NCI-H748 treated with DMSO at 0.1 percent for 48 hours (cell line): ENCODE measurements at places on chromosomes 1 and 21.

DNA sequence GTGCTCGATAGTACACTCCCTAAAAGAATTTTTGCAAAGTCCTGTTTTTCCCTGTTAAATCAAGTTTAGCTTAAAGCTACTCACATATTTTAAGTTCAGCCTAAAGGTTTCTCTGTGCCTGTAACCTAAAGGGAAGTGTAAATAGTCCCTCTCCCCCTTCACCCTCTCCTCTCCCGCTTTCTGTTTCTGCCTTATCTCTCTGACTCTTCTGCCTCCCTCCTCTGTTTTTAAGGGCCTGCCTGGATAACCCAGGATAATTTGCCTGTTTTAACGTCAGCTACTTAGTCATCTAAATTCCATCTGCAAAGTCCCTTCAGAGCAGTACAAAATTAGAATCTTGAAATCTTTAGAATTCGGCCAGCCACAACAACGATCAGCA lies 92.6 kb downstream of the NID1 start:
- DNase-seq = no peak

DNA sequence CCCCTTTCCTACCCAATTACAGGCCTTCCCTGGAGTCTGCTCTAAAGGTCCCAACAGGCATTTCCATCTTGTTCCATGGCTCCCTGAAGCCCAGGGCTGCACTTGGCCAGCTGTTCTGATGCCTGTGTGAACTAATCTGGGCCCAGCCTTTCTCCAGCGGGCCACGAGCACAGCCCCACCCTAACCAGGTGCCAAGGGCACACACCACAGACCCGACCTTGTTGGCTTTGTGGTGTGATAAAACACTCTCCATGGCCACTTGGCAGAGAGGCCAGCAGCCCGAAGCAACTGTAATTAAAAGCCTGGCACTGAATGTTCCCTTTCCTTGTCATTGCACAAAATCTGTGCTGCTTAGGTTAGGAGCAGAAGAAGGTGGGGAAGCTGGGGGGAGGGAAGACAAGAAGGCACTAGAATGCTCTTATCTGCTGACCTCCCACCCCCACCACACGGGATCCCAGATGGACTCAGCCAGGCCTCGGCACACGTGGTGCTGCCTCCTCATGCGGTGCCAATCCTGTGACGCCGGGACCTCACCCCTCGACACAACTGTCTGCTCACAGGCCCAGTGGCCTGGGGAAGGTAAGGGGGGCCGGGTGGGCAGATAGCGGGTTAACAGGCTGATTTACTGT lies 9.9 kb downstream of the HCRTR1 start:
- DNase-seq = no peak

GRCh38 chr21:27315373-27315772 lies 348.5 kb upstream of the ADAMTS5 start:
- DNase-seq = no peak

DNA sequence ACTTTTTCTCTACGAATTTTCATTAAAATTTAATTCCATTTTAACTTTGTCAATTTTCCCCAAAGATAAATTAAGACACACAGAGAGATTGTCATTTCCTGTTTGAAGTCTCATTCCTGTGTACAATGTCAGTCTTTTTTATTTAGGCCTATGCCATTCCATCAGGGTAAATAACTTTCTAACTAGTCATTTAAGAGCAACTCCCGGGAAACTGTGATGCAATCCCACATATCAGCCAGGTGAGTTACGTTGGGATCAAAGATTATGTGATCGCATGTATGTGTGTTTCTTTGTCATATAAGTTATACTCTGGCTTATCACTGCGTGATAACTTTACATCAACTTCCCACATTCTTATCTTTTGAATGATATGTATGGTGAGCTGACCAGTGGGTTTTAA lies 86.1 kb upstream of the S1PR1 start:
- DNase-seq = no peak

DNA sequence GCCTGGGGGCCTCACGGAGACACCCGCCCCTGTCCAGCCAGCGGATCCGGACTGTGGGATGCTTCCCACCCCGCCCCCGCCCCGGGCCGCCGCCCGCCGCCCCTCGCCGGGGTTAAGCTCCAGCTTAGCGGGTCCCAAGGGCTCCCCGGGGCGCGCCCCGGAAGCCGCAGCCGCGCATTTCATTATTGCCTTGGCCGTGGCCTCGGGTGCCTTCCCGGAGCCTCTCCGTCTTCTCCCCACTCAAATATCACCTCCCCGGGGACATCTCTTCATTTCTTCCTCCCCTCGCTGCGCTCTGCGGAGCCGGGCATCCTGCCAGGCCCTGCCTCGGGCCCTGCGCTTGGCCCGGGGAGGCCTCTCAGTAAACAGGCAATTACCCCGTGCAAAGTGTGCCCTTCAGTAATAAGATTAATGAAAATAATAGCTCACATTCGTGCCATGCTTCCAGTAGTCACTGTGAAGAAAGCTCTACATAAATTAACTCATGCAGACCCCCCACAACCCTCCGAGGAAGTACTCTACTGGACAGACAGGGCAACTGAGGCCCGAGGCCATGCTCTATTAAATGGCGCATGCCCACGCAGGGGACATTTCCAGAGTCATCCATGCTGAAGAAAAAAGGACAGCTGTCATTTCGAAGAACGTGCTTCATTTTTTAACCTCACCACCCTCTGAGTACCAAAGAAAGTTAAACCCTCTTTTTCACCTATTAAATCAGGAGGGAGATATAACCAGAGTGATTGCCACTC lies 49.9 kb upstream of the LAPTM5 start:
- peak; percentile 18 for DNase-seq

GRCh38 chr1:70327306-70328076 lies 27.0 kb downstream of the ANKRD13C start:
- no peak for DNase-seq

GRCh38 chr1:18644013-18644399 lies 13.4 kb downstream of the PAX7 start:
- DNase-seq = no peak

DNA sequence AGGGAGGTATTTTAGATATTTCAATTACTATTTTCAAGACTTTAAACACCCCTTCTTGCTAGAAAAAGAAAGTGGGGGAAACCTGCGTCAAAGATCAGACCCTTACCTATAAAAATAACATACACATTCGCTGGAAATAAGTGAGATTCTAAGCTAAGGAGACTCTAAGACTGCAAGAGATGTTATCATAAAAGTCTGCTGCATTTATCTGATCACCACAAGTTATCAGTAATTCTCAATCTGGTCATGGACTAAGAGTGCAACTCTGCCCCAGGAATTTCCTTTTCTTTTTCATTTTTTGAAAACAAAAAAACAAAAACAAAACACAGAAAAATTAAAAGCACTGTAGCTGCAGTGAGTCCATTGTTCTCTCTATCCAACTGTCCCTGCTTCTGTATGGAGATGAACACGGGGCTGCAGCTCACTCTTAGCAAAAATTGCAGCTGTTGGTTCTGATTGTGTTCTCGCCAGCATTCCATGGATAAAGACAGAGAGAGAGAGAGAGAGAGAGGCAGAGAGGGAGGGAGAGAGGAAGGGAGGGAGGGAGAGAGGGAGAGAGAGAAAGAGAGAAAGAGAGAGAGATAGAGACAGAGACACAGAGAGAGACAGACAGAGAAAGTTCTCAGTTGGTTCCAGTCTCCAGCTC lies 14.1 kb downstream of the XKR8 start:
- DNase-seq = no peak

DNA sequence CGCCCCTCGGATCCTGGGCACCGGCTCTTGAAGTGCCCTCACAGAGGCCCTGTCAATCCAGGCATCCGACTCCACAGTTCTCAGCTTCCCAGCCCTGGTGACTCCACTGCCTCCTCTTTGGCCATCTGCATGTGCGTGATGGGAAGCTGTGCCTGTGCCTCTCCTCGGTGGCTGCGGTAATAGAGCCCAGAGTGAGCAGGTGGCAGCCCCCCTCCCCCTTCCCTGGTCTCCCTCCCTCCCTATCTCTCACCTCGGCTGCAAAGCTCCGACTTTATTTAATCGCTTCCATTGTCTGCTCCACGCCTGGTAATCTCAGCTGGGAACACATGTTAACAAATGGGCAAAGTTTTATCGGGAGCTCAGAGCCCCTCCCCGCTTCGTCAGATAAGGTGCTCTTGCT lies 91.9 kb downstream of the IGSF21 start:
- DNase-seq = peak; percentile 46

- no peak for DNase-seq
Observed at GRCh38 chr21:39142972-39143371, 40.3 kb downstream of the PSMG1 start.

- no peak for DNase-seq
Observed at GRCh38 chr1:174017231-174017970, 4.8 kb downstream of the RC3H1 start.

DNA sequence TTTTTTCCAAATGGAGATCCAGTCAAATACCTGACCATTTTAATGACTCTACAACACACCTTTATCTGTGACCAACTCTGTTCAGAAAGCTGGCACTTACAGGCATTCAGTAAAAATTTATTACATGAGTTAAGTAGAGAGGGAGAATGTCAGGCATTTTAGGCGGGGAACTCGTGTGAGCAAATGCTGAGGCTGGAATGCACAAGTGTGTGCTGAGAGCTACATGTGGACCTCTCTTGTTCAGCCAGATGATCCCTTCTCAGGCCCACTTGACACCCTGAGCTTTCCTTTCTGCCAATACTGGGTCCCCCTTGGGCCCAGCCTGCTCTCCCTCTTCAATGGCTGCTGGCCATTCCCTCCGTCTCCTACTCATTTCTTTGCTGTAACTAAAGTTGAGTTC lies 11.7 kb downstream of the PPIH start:
- DNase-seq = no peak

DNA sequence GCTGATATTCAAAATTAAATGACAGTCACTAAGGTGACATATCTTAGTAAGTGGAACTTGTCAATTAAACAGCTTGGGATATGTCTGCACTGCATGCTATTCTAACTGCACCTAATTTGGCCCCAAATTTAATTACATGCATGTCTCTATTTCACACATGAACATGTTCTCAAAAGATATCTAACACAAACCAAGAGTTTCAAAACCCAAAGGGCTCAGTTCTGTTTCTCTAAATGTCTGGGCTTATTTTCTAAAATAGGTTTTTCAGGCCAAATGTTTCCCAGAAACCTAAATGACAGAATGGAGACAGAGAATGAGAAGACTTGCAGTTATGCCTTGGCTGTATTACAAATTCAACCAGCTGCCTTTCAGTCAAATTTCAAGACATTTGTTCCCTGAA lies 11.3 kb downstream of the RAB29 start:
- DNase-seq = no peak

GRCh38 chr21:40253112-40253511 lies 385.9 kb downstream of the PCP4 start:
- DNase-seq = no peak

DNA sequence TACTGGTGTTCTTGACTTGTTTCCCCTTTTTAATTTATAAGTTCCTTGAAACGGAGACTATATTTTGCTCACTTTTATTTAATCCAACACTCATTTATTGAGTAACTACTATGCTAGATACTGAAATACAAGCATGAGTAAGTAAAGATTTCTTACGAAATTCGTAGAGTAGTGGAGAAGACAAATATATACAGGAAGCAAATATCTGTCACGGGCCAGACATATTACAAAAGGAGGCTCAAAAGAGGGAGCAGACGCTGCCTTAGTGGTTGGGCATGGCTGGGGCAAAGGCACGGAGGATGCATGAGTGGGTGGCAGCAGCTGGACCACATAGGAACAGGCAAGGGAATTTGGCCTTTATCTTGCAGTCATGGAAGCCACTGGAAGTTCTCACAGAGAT lies 6.8 kb downstream of the NCF2 start:
- DNase-seq = no peak
